ENCODE measurements at places on chromosomes 12 and 14.

DNA sequence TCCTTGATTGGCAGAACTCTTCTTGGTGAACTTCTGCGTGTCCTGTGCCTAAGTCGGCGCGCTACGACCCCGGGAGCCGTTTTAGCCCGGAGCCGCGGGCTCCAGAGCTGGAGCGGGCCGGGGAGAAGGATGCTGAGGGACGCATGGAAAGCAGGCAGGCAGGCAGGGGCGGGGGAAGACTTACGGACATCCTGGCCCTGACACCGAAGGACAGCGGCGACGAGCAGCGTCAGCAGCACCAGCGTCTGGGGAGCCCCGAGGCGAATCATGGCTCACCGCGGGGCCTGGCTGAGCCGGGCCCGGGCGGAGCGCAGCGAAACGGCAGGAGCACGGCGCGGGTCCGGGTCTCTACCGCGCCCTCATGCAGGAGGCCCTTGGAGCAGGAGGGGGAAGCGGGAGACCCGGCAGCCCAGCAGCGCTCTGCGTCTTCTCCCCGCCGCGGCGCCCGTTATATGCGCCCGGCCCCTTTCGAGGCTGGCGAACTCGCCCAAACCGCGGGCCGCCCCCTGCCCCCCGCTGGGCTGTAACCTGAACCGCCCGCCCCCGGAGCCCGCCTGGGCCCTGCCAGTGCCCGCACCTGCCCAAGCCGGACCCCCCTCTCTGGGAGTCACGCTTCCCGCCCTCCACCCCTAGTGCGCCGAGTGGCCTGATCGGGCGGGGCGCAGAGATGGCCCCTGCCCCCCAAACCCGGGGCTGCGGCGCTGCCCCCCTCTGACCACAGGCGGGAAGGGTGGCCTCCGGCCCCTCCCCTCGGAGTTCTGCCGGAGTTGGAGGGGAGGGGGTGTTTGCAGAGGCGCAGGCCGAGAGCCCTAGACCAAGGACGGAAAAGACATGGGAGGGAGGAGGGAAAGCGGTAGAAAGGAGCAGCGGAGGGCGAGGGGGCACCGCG is at the start of gene COL2A1:
COL2A1 (minus strand) TSS at position 424 of the 889 bp plus-strand sequence; CDS start at position 269, 155 bp downstream.
- peak; percentile 21 for DNase-seq

- DNase-seq, result no peak
Observed at GRCh38 chr14:36827861-36828260, 166.2 kb downstream of the PAX9 start.

DNA sequence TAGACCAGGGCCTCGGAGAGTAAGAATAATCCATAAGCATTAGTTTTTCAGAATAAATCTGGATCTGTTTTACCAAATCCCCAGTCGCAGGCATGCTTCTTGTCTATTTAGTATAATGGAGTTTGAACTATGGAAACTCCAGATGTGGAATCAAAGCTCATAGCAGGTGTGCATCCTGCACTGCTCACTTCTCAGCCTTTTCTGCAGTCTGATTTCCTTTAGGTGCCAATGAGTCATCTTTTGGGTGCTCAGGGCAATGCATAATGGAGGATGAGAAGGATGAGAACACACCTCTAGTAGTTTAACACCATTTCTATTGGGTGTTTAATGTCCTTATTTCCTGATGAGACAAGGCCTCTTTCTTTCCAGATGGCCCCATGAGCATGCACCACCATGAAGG is 961.2 kb downstream of the TMEM121 start:
- no peak for DNase-seq

- DNase-seq, result no peak
Observed at GRCh38 chr14:98223106-98223505, 1048.9 kb downstream of the BCL11B start.

DNA sequence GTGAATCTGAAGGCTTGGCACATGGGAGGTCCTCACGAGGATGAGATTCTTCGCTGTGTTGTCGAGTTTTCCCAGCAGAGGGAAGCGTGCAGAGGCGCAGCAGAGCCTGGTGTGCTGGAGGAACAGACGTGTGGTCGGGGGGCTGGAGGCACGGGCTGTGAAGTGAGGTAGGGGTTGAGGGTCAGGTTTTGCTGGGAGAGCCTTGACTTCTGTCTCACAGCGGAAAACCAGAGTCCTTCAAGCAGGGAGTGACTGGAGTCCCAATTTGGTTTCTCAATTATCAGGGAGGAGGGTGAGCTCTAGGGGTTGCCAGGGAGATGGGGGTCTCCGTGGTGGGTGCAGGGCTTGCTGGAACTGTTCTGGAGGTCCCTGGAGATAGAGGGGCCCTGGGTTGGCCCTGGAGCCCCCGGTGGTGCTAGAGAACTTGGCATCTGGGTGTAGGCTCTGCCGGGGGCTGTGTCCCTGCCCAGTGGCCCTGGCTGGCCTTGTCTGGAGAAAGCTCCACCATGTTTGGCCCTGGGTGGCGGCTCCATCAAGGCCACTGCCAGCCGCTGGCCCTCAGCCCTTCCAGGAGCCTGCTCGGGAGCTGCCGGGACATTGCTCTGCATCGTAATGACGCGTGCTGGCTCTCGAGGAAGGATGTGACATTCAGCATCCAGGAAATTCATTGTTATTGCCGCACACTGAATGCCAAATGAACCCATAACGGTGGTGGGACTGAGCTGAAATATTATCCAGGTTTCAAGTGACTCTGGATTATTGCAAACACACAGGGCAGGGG is 215.7 kb downstream of the KIF26A start:
- DNase-seq, result no peak

DNA sequence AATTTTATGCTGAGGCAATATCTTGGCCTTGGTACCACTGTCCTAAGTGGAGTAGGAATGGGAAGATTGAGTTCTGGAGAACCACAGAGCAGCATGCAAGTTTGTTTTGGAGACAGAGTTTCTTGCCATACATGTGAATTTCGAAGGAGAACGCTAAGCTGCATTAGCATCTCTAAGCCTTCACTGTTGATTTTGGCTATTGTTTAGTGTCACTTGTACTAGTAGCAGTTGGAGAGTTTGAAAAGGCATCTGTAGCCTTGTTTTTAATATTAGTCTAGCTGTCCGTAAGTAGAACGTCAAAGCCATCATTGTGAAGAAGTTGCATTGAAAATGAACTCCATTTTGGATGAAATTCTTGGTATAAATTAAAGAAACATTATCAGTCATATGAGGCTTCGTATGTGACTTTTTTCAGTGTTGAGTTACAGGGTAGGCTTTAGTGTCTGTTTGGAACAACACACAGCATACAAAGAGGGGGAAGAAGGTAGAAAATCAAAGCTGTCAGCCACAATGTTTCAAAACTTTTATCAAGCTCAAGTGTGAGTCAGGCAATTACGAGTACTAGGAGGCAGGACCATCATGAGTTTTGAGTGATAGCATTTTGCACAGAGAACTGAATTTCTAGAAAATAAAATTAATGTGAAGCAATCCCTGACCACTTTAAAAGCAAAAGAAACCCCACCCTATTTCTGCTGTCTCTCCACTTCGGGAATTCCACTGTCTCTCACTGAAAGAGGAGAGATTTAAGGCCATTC is 70.2 kb upstream of the NAV3 start:
- no peak for DNase-seq

GRCh38 chr12:124605883-124606774 is 38.7 kb upstream of the NCOR2 start:
- no peak for DNase-seq

DNA sequence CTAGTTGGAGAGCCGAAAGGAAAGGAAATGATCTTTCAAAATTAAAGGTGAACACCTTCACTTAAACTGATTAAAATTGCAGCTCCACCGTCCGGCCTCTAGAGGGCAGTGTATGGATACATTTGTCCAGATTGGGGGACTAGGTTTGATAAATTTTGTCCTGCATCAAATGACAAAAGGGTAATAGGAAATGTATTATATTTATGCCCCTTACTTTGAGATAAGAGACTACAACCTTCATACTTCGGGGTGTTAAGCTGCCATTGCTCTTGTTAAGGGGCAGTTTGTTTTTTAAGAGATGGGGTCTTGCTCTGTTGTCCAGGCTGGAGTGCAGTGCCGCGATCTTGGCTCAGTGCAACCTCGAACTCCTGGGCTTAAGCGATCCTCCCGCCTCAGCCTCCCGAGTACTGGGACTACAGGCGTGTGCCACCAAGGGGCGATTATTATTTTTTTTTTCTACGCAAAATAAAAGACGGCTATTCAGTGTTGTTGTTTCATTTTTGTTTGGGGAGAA is 818 bp upstream of the SUOX start:
- DNase-seq, result peak; percentile 81

GRCh38 chr12:93664573-93665138 is 12.5 kb upstream of the CRADD start:
- no peak for DNase-seq

DNA sequence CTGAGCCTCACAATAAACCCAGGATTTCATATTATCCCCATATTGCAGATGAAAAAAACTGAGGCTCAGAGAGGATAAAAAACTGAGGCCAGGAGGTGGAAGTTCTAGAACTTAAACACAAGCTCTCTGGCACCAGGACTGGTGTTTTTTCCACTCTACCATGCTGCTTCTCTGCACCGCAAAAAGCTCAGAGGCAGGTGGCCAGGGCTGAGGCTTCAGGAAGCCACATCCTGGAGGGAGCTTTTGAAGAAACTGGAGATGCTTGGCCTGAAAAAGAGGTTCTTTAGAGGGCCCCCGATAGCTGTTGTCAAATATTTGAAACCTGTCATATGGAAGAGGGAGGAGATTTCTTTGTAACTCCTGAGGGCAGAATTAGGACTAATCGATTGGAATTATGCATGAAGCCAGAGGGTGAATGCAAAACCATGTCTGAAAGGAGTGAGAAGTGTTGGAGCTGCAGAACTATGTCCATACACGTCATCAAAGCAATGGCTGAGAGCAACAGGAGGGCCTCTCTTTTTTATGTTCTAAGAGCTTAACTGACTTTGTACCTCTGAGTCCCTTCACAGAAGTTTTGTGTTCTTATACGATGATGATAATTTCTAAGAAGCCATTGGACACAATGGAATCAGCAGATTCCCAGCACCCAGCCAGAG is 448.6 kb downstream of the FUT8 start:
- no peak for DNase-seq

DNA sequence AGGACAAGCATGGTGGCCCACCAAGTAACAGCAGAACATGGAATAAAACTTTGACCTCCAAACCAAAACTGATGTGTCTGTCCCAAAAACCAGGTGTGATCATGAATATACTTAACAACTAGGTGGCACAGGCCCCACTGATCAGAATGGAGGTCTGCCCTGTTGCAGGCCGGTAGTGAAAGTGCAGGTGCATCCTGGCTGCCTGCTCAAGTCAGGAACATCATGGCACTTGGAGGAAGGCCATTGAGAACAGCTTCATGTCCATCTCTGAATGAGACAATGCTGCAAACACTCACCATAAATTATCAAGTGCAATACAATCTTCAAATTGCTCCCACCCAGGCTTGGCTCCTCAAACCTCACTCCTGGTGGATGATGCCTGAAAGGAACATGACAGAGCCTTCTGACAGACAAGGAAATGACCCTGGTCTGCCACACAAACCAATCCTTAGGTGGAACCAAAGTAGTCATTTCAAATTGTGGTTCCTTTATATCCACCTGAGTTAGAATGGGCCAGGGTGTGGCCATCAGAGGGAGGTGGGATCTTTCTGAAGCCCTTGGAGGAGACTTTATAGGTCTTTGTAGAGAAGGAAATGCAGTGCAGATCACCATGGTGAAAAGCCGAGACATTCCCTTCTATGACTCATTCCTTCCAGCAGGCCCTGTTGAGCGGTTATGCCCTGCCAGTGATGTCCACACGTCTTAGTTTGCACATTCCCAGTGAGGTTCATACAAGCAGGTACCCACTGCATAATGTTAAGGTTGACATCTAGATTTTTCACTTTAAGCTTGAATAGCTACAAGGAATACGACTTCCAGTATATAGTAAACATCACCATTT is 36.0 kb downstream of the EGLN3 start:
- no peak for DNase-seq

DNA sequence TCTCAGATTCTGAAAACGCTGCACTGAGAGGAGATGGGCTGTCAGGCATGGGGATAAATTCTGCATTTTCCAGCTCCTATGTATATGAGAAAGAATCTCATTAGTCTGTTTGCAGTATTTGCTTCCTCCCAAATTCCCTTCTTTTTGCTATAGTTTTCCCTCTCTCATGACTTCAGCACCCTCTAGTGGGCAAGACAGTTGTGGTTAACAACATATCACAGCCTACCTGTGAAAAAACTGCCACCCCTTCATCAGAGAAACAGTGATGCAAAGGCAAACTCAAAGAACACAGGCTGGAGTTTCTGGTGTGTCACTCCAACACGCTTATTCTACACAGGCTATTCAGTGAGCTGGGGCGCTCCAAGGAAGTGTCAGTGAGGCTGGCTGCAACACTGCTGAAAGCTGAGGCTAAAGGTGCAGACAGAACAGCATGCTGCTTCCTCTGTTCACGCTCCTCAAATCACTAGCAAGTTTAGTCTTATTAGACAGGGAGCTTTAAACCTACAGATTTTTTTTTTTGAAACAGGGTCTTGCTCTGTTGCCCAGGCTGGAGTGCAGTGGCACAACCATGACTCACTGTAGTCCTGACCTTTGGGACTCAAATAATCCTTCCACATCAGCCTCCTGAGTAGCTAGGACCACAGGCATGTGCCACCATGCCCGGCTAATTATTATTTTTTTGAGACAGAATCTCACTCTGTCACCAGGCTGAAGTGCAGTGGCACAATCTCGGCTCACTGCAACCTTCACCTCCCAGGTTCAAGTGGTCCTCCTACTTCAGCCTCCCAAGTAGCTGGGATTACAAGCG is 19.3 kb downstream of the ZC2HC1C start:
- DNase-seq, result peak; percentile 47

GRCh38 chr12:57085999-57086492 is 2.9 kb upstream of the NAB2 start:
- DNase-seq, result peak; percentile 64

GRCh38 chr14:90242444-90242843 is 13.9 kb upstream of the PSMC1 start:
- no peak for DNase-seq

- DNase-seq, result no peak
Observed at GRCh38 chr14:98244966-98245569, 1026.9 kb downstream of the BCL11B start.

DNA sequence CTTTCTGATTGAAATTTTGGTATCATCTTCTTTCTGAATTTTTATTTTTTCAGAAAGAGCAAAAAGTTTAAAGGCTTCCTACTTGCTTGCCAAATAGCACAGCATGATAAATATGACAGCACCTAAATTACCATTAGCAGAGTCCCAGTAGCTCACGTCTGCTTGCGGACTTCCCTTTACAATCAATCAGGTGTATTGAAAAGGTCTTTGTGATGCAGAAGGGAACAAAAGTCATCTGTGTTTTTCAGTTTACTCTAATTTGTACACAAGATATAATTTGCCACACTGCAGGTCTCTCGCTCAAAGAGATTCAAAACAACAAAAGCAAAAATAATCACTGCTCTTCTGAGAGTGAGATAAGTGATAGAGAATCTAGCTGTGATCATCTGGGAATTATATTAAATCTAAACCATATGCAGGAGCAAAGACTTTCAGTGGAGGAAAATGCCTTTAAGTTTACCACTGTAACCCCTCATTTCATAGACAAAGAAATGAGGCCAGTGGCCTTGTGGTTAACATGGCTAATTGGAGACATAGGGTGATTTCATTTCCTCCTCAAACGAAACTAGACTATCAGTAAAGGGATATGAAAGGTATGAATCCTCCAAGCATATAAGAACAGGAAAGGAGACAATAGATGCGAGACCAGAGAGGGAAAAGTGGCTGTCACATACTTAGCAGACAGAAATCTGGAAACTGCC is 240.8 kb upstream of the TMPO start:
- no peak for DNase-seq
